ENCODE measurements at places on chromosomes 3 and 15.

- no peak for DNase-seq
Observed at GRCh38 chr3:179660872-179661271, 8.0 kb downstream of the USP13 start.

DNA sequence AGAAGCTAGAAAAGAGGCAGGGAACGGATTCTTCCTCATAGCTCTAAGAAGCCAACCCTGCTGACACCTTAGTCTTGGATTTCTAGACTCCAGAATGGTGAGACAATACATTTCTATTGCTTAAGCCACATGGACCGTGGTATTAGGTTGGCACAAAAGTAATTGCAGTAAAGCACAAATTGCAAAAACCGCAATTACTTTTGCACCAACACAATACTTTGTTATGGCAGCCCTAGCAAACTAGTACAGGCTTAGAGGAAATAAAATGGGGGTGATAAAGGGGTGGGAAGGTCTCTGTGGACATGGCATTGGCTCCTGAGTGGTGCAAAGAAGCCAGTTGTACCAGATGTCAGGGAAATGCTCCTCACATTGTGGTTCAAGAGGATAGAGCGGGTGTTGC is 56.0 kb downstream of the SLC7A14 start:
- DNase-seq, result no peak

DNA sequence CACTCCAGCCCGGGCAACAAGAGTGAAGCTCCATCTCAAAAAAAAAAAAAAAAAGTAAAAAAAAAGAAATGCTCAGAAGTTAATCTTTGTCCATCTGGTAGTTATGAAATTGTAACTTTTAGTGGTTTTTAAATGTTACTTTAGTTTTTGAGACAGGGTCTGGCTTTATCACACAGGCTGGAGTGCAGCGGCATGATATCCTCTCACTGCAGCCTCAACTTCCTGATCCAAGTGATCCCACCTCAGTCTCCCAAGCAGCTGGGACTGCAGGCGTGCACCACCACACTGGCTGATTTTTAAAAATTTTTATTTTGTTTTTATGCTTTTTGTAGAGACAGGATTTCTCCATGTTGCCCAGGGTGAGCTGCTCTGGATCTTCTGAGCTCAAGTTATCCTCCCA is 1.3 kb downstream of the RNU5B-1 start:
- peak; percentile 82 for DNase-seq

DNA sequence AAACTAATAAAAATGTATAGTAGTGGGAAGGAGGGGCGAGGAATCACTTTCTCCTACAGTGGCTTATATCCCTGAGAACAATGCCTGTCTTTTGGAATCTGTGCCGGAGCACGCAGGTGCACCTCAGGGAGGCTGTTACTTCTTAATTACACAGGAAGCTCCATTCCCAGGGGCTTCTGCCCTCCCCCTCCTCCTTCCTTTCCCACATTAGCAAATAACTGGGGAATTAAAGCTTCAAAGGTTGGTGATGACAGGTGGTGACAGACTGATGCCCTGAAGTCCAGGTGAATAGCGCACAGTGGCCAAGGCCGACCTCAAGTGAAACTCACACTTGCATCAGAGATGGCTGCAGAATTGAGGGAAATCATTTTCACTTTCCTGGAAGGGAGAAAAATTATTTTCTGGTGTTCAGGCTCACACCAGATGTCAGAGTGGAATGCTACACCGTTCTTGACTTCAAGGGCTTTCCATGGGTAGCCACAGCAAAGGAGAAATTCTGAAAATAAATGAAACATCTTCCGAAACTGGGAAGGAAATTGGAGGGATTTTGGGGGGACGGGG is 3.7 kb downstream of the GRAMD2A start:
- no peak for DNase-seq

GRCh38 chr15:40836020-40836419 is 7.5 kb upstream of the PPP1R14D start:
- DNase-seq, result no peak

DNA sequence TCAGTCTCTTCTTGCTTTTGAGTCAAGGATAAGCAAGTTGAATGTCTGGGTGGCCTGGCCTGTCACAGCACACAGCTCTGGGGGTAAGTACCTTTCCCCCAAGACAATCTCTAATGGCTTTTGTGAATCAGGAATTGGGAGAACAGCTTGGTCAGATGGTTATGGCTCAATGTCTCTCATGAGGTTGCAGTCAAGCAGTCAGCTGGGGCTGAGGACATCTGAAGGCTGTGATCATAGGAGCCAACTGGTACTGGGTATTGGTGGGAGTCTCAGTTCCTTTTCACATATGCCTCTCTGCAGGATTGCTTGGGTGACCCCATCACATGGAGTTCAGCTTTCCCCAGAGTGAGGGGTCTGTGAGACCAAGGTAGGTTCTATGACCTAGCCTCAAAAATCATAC is 33.0 kb upstream of the TMEM158 start:
- DNase-seq, result no peak

GRCh38 chr15:25057574-25057973 is 102.8 kb downstream of the SNRPN start:
- DNase-seq, result no peak

DNA sequence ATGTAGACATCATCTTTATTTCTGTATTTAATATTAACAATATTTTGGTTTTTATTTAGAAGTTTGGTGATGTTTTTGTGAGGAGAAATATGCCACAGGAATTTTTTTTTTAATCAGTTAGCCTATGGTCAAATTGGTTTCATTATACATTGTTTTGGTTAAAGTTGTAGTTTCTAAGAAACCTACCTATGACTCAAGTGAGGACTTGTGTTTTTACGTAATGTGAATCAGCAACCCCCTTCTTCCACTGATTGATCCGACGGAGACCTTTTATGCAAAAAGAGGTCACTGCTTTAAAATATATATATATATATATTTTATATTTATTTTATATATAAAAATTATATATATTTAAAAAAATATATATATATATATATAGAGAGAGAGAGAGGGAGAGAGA is 698.1 kb downstream of the FHIT start:
- peak; percentile 1 for DNase-seq

DNA sequence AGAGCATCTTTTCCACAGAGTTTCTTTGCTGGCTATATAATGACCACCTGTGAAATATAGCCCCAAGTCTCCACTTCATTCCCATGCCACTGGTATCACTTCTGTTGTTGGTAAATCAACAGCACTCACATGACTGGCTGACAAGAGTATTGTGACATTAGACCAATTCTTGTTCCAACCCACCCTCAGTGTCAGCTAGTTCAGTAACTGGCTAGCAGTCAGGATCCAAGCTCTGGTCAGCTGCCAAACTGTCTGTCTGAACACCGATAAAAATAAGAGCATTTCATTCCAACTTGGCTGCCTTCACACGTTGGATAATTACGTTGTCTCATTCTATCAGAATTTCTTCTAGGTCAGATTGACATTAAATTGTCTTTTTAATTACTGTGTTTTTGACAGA is 166.5 kb downstream of the USP13 start:
- no peak for DNase-seq

DNA sequence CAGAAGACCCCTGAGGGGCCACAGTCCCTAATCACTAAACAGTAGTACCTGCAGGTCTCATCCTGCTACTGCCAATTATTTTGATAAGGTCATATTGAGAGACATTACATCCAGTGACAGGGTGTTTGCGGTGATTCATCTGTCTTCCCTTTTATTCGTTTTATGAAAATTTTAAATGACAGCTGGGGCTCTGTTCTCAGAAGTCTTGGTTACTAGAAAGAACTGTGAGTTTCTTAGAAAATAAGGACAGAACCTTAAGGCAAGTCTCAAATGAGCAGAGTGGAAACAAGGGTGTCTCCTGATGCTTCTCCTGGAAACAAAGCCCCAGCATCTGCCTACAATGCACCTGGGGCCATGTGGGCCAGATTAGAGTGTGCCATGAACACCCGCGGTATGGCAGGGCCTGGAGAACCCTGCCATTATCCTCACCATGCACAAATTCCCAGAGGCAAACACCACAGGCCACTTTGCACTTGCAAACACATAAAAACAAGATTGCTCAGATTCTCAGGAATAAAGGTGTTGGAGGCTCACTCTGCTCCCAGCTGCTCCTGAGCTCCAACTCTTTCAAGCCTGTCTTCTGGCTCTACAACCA is 66.3 kb upstream of the IQSEC1 start:
- no peak for DNase-seq

- DNase-seq, result no peak
Observed at GRCh38 chr3:4786431-4786830, 192.8 kb upstream of the BHLHE40 start.

- no peak for DNase-seq
Observed at GRCh38 chr3:133937756-133938601, 42.3 kb upstream of the RAB6B start.

GRCh38 chr3:29649815-29650547 is 369.1 kb downstream of the RBMS3 start:
- DNase-seq, result peak; percentile 54

DNA sequence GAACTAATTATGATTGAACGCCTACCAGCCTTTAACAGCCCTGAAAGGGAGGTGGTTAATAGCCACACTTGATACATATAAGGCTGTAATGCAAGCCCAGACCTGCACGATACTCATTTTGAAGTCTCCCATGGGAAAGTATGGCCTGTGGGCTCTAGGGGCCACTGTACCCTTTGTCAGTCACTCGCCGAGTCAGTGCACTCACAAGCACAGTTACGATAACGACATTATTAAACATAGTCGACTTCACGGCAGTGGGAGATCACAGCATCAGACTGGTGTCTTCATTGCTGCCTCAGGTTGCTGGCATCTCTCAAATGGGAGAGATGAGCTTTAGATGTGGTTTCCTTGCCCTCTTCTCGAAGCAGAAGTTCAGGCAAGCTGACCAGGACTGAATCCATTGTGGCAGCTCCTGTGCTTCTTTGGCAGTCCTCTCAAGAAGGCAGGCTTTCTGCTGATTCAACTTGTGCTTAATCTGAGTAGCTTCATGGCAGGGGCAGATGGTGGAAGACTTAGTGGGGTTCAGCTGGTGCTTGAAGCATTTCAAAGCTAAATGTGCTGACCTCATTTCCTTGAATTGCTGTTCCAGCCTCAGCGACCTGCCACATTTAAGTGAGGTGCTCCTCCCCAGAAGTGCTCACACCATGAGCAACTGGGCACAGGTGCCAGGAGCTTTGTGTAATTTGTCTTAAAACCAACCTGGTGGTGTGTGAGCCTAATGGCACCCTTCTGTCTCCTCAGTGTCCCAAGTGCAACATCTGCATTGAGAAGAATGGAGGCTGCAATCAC is 15.8 kb upstream of the P4HTM start:
- DNase-seq, result no peak

- DNase-seq, result no peak
Observed at GRCh38 chr15:97517737-97518136, 442.8 kb upstream of the ARRDC4 start.

DNA sequence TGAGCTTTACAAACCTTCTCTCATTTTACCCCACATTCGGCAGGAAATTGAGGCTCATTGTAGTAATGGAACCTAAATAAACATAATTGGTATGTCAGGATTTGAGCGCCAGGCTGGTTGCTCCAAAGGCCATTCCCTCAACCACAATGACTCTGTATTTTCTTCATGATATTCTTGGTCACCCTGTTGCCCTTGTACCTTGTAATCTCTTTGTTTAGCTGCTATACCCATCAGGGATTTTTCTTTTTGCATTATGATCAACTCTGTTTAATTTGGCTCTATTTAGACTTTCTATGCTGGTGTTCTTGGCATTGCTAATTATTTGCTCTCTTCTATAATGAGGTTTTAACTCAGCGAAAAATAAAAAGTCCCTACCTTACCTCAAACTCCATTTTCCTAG is 29.8 kb downstream of the DUOX2 start:
- DNase-seq, result no peak

- no peak for DNase-seq
Observed at GRCh38 chr3:46082021-46082420, 54.7 kb upstream of the XCR1 start.

GRCh38 chr15:68921926-68922325 is 8.4 kb upstream of the SPESP1 start:
- peak; percentile 14 for DNase-seq

GRCh38 chr3:74515451-74515850 is 99.0 kb downstream of the CNTN3 start:
- no peak for DNase-seq

GRCh38 chr3:195270079-195270816 is 711 bp downstream of the XXYLT1 start:
- peak; percentile 71 for DNase-seq

- no peak for DNase-seq
Observed at GRCh38 chr3:182970811-182971418, 9.4 kb downstream of the DCUN1D1 start.

DNA sequence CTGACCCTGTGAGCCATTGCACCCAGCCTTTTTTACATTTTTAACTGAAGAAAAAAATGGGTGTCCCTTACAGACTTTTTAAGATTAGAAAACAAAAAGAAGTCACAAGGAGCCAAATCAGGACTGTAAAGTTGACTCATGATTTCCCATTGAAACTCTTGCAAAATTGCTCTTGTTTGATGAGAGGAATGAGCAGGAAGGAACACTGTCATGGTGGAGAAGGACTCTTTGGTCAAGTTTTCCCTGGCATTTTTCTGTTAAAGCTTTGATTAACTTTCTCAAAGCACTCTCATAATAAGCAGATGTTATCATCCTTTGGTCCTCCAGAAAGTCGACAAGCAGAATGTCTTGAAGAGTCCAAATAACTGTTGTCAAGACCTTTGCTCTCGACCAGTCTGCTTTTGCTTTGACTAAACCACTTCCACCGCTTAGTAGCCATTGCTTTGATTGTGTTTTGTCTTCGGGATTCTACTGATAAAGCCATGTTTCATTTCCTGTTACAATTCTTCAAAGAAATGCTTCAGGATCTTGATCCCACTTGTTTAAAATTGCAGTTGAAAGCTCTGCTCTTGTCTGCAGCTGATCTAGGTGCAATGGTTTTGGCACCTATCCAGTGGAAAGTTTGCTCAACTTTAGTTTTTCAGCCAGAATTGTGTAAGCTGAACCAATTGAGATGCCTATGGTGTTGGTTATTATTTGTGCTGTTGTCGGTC is 369.4 kb downstream of the MAGI1 start:
- DNase-seq, result no peak

DNA sequence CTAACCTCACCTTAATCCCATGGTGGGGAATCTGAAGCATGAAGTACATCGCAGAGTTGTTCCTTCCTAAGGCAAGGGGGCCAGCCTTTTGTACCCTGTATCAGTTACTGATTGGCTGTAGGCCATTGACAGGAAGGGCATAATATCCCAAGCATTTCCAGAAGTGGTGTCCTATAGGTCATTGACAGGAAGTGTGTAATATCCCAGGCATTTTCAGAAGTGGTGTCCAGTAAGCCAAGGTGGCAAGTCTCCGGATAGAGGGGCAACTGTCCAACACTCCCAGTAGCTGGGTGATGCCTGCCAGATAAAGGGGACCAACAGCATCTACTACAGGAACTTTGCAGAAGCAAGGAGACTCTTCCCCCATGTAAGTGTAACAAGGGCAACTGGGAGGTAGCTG is 52.1 kb upstream of the MYRIP start:
- DNase-seq, result peak; percentile 17

Data from ELR (cell line).